ENCODE measurements at places on chromosomes 2 and 18.

DNA sequence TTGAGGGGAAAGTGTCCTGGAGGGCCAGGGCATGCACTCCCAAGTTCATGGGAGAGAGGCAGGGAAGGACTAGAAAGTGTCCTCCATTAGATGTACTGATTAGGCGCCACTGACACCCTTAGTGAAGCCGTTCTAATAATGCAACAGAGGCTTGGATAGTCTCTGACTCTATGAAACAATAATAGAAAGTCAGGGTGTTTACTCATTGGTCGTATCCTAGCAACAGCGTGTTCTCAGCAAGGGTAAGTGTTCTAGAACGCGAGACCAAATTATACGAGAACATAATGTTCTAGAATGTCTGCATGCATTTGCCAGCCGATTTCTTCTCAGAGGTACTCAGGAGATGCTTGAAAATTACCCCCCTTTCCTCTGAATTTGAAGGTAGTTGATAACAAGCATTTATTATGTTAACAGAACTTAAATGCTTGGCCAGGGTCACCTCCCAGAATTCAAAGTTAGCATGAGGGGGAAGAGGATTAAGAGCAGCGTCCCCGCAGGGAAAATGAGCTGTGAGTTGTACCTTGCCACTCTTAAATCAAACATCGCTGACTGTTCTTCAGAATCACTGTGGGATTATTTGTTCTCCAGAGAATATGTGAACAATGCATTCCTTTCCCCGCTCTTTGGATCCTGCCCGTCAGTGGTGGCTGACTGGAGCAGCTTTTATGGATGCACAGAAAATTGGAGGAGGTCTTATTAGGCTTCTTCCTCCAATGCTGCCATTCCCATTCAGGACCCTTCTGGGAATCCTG lies 33.7 kb upstream of the PDIA6 start:
- DNase-seq, result no peak

DNA sequence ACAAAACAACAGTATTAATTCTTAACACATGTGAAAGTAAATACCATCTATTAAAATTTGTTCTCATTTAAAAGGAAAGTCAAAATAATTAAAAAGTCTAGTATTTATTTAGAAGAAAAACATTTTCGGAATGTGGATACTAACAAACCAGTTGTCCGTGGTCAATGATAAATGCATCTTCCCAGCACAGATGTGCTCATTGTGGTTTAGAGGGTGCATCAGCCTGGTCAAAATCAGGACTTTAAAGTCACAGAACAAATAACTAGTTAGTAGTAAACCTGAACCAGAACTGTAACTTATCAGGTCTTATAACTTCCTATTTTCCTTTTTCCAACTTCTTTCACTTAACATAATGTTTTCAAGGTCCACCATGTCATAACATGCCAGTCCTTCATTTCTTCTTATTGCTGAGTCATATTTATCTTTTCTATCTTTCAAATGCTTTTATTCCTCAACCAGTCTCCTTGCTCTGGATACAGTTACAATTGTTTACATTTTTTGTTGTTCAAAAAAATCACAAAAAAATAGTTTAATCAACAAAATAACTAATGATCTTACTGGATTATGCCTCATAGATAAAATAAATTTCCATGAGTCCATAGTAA lies 55.8 kb downstream of the ID2 start:
- no peak for DNase-seq

GRCh38 chr2:241460631-241461030 lies 47.8 kb downstream of the STK25 start:
- DNase-seq, result no peak

GRCh38 chr2:524442-524841 lies 152.8 kb downstream of the TMEM18 start:
- DNase-seq, result no peak

DNA sequence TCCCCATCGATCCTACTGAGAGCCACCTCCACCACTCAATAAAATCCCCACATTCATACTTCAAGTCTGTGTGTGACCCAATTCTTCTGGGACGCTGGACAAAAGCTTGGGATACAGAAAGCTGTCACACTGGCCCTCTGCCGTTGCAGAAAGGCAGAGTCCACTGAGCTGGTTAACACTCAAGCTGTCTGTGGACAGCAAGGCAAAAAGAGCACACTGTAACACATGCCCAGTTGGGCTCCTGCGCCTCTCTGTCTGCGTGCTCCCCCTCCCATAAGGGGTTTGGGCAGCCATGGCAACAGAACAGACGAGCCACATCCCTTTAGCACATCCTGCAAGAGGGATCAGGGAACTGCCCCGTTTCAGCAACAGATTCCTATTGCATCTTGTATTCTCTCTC lies 106.9 kb upstream of the RGPD4 start:
- DNase-seq, result no peak

DNA sequence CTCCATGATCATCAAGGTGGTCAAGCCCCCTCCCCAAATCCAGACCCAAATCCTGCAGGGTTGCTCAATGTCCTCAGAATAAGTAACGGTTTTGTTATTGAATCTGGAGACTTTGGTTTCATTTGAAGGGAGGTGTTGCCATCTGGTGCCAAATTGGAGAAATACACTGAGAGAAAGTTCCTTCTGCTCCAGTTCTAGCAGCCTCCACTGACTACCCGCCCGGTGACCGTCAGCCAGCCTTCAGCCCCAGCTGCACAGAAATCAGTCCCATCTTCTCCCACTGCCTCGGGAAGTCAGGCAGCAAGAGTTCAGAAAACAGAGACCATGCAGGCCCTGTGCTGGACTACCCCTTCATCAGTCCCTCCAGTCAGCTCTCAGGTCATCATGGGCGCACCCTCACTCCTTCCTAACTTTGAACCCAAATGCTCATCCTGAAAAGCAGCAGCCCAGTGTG lies 38.7 kb downstream of the PKDCC start:
- peak; percentile 45 for DNase-seq

- DNase-seq, result no peak
These were observed 330.9 kb downstream of the RIT2 start for GRCh38 chr18:42784632-42785031.

- DNase-seq, result no peak
These were observed 24.1 kb downstream of the DYNC1I2 start for GRCh38 chr2:171711351-171711750.

GRCh38 chr2:141647353-141647752 lies 483.5 kb downstream of the LRP1B start:
- DNase-seq, result no peak

DNA sequence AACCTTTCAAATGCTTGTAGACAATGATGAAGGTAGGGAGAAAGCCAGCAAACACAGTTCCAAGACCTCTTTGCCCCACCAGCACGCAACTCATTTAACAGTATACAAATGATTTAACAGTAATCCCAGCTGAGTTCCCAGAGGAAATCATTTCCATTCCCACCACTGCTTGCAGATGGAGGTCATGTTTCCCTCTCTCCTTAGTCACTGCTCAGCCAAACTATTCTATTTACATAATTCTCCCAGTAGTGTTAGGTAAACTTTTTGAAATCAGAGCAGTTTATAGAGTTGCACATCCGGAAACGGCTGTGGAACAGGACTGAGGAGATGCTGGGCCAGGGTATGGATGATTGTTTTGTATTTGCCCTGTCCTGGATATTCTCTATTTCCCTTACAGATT lies 328.5 kb downstream of the FIGN start:
- DNase-seq, result peak; percentile 1

DNA sequence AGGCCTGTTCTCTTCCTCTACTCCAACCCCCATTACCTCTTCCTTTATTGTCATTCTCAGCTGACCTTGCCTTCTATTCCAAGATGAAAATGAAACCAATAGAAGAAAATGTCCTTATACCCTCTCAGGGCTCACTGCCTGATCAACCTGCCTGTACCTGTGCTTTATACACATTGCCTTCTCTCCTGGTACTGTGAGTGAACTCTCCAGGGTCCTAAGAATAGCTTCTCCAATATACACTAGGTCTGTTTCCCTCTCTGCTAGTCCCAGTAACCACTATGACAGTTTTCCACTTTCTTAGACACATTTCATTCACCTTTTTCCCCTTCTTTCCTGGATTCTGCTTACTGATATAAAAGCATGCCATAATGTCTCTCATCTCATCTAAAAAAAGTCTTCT lies 85.7 kb downstream of the FSHR start:
- DNase-seq, result no peak

GRCh38 chr2:401019-401679 lies 113.3 kb upstream of the ALKAL2 start:
- no peak for DNase-seq

DNA sequence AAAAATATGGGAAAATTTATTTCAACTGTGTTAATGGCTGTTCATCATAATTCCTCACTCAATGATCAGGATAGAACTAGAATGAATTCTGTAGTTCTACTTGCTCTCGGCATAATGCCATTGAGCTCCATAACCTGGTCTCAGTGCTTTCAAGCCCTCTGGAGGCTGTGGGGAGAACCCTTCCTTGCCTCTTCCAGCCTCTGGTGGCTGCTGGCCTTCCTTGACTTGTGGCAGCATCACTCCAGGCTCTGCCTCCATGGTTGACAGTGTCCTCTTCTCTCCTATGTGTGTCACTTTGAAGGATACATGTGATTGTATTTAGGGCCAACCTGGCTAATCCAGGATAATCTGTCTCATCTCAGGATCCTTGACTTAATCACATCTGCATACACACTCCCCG lies 26.9 kb upstream of the CABYR start:
- DNase-seq, result no peak

- DNase-seq, result no peak
These were observed 79.2 kb upstream of the COL3A1 start for GRCh38 chr2:188894979-188895378.

DNA sequence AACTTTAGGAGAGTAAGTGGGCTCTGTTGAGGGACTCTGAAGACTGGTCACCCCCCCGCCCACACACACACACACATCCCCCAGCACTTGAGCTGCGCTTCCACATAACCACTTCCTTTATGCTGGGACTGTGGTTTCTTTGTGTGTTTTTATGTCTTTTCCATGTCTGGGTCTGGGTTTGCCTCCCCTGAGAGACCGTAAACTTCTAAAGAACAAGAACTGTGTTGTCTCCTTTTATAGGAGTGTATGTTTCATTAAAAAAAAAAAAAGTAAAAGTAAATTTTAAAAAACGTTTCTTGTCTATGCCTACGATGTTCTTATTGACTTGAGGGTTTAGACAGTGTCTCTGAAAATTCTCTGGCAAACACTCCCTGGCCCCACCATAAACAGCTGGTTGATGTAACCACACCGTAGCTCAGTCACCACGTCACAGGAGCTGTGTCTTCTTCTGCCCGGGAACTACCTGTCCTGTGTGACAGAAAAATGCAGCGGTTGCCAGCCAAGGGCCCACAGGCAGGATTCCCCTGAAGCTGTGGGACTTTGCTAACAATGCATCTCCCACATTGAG lies 68.0 kb downstream of the KLHL29 start:
- no peak for DNase-seq

DNA sequence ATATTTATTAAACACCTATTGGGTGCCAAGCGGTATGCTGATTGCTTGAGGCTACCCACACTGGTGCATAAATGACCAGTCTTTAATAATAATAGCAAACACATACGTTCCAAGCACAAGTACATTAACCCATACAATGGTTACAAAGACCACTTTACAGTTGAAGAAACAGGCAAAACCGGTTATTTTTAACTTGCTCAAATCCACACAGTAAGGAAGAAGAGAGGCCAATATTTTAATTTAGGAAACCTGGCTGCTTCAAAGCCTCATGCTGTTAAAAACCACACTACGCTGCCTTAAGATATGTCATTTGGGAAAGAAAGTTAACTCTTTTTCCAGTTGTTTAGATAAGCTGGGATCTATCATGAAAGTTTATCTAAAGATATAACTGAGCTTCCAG lies 2.4 kb upstream of the IMPA2 start:
- DNase-seq, result no peak

DNA sequence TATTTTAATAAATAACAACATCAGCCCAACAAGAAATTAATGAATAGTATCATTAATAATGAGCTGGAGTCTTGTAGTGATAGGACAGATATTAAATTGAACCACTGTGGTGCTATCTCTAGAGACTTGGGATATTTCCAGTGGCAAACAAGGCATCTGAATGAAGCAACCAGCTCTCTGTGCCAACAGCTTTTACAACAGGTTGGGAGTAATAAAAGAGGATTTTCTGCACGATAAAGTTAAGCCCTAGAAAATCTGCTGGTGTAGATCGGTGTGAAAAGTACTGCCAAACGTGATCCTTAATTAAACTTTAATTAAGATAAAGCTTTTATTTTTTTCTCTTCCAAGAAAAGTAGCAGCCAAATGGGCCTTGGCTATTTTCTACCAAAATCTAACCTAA lies 385.5 kb downstream of the NR4A2 start:
- no peak for DNase-seq

- peak; percentile 13 for DNase-seq
These were observed 86.6 kb downstream of the DTNB start for GRCh38 chr2:25586726-25587144.

GRCh38 chr2:179253226-179253625 lies 11.4 kb downstream of the SESTD1 start:
- no peak for DNase-seq

DNA sequence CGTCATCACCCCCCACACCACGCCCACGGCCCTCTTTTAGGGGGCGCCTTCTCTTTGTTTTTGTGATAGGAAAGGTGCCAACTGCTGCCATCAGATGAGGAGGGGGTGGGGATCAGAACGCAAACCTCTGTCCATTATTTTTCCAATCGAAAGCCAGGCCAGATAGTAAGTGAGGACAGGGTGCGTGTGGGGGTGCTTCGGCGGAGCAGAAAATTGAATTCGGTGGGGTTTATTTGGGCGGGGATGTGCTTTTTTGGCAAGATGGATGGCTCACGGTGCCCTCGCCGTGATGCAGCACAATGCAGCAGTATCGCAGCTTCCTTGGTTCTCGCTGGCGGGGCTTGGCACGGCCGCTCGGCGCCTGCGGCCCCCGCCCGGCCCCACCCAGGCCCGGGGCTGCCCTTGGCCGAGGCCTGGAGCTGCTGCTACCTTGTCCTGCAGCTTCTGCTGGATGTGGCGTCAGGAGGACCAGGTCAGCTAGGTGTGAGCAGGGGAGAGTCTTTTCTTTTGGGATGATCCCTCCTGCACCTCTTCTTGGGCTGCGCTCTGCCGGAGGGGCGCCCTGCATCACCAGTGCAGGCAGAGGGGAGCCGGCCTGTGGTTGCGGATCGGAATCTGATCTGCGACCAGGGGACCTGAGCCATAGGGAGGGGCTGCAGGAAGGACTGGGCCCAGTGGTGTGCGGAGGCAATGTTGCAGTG lies 1.3 kb downstream of the SPTBN1 start:
- no peak for DNase-seq

DNA sequence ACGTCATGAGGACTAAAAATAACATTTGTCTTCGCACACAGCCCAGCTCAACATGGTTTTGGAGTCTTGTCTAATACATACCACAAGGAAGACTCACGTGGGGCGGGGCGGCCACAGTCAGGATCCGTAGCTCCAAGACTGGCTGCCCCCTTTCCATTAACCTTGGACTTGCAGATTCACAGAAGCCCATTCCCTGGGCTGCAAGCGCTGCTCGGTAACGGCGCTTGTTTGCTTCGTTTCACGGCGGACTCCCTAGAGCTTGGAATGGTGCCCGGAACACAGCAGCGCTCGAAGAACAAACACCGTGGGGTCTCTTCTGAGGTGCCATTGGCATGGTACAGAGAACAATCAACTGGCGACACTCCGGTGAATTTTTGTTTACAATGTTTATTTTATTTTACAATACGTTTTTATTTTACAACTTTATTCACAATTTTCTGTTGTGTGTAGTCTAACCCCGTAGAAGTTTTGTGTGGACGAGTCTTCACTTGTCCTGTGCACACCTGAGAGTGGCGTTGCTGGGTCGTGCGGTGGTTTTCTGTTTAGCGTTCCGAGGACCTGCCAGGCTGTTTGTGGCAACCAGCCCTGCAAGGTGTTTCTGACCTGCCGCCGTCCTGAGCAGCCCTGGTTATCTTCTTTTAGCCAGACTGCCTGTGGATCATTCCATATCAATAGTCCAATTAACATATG lies 126.5 kb downstream of the GALR1 start:
- no peak for DNase-seq

GRCh38 chr2:26144031-26144430 lies 28.9 kb upstream of the GAREM2 start:
- DNase-seq, result no peak
